ENCODE measurements at places on chromosomes 2 and 18.

DNA sequence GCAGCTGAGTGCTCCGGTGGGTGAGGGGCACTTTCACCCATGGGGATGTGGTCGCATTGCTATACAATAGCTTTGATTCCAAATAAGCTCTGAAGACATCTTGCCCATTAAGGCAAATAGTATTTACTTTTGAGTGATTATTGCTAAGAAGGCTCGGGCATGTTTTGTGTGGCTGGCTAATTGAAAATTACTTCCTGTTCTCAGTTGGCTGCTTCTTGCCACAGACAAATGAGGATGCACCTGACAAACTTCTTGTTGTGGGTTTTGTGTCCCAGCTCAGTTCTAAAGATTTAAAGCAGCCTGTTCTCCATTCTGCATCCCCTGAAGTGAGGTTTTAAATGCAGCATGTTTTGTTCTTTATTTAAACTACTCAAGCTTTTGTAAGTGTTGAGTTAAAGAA lies 88.3 kb downstream of the KCNS3 start:
- DNase-seq = no peak

DNA sequence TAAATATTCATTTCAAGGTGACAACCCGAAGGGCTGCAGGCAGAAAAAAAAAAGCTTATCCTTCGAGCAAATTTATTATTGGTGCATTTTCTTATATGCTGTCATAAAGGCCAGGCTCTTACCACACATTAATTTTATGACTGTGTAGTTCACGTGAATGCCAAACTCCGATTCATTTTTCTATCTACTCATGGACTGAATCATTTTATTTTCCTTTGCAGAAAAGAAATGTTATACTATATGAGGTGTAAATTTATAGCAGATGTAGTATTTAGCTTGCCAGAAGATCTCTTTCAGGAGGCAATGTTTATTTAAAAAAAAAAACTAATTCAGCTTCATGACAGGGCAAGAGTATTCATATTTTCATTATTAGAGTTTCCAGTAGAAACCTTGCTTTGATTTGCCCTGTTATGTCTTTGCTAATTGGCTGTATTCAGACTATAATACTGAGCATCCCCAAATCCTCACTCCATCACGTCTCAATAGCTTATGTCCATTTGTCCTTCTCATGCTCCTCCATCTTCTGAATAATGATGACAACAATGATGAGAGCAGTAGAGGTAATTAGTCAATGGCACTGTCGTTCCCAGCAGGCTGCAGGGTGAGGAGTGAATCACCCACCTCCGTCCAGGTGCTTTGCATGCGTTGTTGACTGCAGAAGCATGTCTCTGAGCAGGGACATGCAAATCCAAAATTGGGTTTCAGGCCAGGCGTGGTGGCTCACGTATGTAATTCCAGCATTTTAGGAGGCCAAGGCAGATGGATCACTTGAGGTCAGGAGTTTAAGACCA lies 101.1 kb upstream of the RAB12 start:
- no peak for DNase-seq

DNA sequence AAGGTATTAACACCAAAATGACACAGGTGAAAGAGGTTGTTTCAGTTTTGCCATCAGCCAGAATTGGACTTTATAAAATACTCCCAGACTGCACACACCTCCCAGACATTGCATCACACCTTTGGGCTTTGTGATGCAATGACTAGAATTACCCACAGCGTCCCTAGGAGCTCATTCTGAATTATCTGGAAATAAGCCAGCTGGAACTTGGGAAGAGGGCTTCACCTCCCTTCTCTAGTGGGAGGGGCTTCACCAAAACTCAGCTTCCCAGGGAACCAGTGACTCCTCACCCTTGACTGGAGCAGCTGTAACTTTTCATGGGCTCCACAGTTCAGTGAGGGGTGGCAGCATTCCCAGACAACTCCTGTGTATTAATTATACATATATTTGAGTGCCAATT lies 83.1 kb upstream of the BZW1 start:
- no peak for DNase-seq

GRCh38 chr2:39492716-39493115 lies 55.6 kb upstream of the MAP4K3 start:
- no peak for DNase-seq

GRCh38 chr2:1869987-1870386 lies 125.7 kb upstream of the PXDN start:
- no peak for DNase-seq

DNA sequence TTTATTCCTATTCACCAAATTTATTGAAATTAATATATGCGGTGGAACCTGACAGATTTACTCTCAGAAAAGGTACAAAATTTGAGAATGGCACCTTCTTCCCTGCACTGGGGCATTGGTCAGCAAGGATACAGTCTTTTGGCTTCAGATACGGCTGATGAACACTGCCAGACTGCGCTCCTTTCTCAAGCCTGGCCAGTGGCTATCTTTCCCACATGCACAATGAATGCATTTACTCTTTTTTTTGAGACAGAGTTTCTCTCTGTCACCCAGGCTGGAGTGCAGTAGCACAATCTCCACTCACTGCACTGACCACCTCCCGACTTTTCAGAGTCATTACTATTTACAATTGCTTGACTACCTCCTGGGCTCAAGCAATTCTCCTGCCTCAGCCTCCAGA lies 61.6 kb downstream of the MOB4 start:
- DNase-seq = no peak

GRCh38 chr2:30373881-30374302 lies 73.2 kb upstream of the LCLAT1 start:
- DNase-seq = no peak

All from non-pigmented ciliary epithelial cell (primary cell).